ENCODE measurements at places on chromosomes 11 and 22.

- no peak overlapping the region for H3K4me3 ChIP-seq
- DNase-seq = no peak
- H3K36me3 ChIP-seq = no peaks in the 10 kb centered on the region
- H3K27me3 ChIP-seq = no peaks in the 10 kb centered on the region
- no peak overlapping the region for H3K27ac ChIP-seq
Measured at GRCh38 chr22:22458896-22459588, 49.5 kb downstream of the ZNF280B start.

- no peaks in the 10 kb centered on the region for H3K36me3 ChIP-seq
- peaks cover 4% of the 10 kb centered on the region for H3K4me1 ChIP-seq
- H3K27ac ChIP-seq = no peak overlapping the region
- H3K4me3 ChIP-seq = no peak overlapping the region
- no peak for DNase-seq
Measured at GRCh38 chr22:30492144-30492543, 13.4 kb downstream of the SEC14L4 start.

DNA sequence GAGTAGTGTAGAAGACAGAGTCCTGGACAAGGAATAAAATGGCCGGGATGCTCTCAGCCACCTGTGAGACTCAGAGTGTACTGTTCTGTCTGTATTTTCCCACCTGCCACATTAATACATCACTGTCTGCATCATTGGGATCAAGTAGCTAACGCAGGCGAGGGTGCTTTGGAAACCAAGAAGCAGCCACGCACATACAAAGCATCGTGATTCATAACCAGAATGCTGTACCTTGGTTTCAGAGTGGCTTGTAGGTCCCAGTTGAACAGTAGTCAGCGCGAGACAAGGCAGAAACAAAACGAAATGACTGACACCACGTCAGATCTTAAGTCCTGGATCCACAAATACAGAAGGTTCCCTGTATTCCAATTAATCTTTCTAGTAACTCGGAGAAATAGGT, 198.3 kb downstream of the GRIK4 start:
- peaks cover 45% of the 10 kb centered on the region for H3K4me1 ChIP-seq
- no peaks in the 10 kb centered on the region for H3K27me3 ChIP-seq

DNA sequence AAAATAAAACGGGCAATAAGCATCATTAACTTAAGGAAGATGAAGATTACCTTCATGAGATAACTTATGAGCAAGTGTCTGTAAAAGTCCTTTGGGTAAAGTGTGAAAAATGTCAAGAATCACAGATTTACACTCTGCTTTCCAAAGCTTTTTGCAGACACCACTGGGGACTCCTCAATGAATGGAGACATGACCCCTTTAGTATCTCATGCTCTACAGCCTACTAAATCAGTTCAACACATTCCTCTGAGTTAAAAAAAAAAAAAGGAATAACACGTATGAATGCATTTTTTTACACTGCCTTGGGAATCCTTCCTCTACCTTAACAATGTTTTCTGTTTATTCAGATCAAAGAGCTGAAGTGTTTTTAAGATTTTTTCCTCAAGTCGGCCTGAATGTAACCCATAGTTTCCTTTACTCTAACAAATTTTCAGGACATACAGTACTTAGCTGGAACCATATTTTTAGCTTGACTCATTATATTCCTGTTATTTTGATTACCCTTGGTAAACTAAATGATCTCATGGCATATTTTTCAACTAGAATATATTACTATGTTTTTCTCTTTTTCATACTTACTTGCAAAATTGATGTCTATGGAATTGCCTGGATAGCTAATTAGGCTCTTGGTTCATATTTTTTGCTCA, 25.9 kb upstream of the RAB30 start:
- H3K27ac ChIP-seq = no peak overlapping the region
- H3K4me3 ChIP-seq = no peak overlapping the region
- no peaks in the 10 kb centered on the region for H3K27me3 ChIP-seq
- DNase-seq = no peak
- no peaks in the 10 kb centered on the region for H3K36me3 ChIP-seq

DNA sequence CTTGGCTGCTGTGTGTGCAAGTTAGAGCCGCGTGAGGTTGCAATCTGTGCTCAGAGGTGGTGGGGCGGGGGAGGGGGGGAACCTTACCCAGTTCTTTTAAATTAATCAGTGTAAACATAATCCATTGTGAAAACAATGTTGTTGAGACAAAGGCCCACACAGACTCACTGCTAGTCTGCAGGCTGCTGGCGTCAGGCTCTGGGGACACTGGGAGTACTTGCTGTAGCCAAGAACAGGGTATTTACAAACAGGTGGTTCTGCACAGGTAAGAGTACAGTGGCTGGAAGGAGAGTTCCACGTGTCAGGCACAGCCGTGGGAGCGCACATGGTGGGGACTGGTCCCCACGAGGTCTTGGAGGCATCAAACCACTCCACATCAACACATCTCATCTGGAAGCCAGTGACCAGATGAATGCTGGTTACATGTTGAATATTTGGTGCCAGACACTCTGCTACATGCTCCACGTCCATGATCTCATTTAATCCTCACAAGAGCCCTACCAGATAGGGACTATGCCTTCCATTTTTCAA, 27.4 kb downstream of the SCUBE1 start:
- H3K27ac ChIP-seq = no peak overlapping the region
- no peak overlapping the region for H3K4me3 ChIP-seq
- H3K36me3 ChIP-seq = no peaks in the 10 kb centered on the region
- peaks cover 1% of the 10 kb centered on the region for H3K27me3 ChIP-seq
- no peak for DNase-seq
- peaks cover 6% of the 10 kb centered on the region for H3K4me1 ChIP-seq

GRCh38 chr11:68269414-68270081, 2.2 kb downstream of the C11orf24 start:
- peak overlapping the region; percentile 92 for H3K27ac ChIP-seq
- DNase-seq = peak; percentile 57
- peaks cover 54% of the 10 kb centered on the region for H3K4me1 ChIP-seq
- H3K36me3 ChIP-seq = peaks cover 8% of the 10 kb centered on the region
- no peaks in the 10 kb centered on the region for H3K27me3 ChIP-seq

GRCh38 chr11:86192519-86193257, 51.9 kb upstream of the EED start:
- no peaks in the 10 kb centered on the region for H3K36me3 ChIP-seq
- no peak overlapping the region for H3K27ac ChIP-seq
- H3K4me1 ChIP-seq = peaks cover 9% of the 10 kb centered on the region
- DNase-seq = no peak
- H3K4me3 ChIP-seq = no peak overlapping the region

- H3K36me3 ChIP-seq = no peaks in the 10 kb centered on the region
- peaks cover 12% of the 10 kb centered on the region for H3K27me3 ChIP-seq
- H3K4me3 ChIP-seq = no peak overlapping the region
Measured at GRCh38 chr22:49626361-49627216, 201.1 kb downstream of the BRD1 start.

- no peaks in the 10 kb centered on the region for H3K4me1 ChIP-seq
- H3K4me3 ChIP-seq = no peak overlapping the region
- H3K27ac ChIP-seq = no peak overlapping the region
- H3K36me3 ChIP-seq = no peaks in the 10 kb centered on the region
- H3K27me3 ChIP-seq = peaks cover 2% of the 10 kb centered on the region
Measured at GRCh38 chr22:48045369-48045768, 1282.9 kb downstream of the TBC1D22A start.

- DNase-seq = no peak
- no peaks in the 10 kb centered on the region for H3K27me3 ChIP-seq
- H3K27ac ChIP-seq = no peak overlapping the region
- no peaks in the 10 kb centered on the region for H3K4me1 ChIP-seq
Measured at GRCh38 chr11:29627541-29627940, 389.3 kb downstream of the KCNA4 start.

- peaks cover 18% of the 10 kb centered on the region for H3K4me1 ChIP-seq
- H3K36me3 ChIP-seq = no peaks in the 10 kb centered on the region
- no peak overlapping the region for H3K4me3 ChIP-seq
- no peak overlapping the region for H3K27ac ChIP-seq
Measured at GRCh38 chr11:124791626-124792341, 8.4 kb downstream of the MSANTD2 start.

DNA sequence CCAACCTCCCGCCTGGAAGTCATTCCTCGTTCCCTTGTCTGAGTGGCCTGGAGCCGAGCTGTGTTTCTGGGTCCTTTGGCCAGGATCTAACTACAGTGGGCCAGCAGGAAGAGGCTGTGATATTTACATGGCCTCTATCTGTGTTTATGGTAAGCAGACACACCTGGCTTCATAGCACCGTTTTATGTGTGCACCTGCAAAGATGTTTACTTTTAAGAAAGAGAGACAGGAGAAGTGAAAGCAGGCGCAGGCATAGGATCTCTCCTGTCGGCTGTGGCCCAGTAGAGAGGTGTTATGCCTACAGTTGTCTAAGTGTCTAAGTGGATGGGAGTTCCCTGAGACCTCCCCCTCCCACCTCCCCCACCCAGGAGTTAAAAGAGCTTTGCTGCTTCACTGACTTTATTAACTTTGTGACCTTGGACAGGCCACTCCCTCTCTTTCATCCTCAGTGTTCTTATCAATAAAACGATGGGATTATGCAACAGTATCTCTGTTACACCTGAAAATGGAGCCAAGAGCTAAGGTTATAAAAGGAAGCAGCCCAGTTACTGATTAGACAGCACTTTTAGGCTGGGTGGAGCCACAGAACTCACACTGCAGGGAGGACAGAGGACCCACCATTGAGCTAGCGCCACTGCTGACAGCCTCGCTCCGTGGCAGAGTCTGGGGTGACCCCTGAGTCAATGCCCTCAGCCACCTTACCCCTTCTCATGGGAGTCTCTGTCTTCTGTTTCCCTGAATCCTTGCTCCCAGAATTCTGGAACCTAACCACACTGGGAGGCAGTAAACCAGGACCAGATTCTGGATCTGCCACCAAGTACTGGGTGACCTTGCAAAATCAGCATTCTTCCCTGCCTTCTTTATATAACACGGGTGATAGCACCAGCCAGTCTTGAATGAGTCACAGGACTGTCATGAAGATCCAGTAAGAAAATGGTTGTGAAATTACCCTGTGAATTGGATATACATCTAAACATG, 22.0 kb downstream of the ST14 start:
- peak overlapping the region; percentile 97 for H3K27ac ChIP-seq
- no peaks in the 10 kb centered on the region for H3K27me3 ChIP-seq
- H3K36me3 ChIP-seq = no peaks in the 10 kb centered on the region

- H3K36me3 ChIP-seq = no peaks in the 10 kb centered on the region
- no peaks in the 10 kb centered on the region for H3K27me3 ChIP-seq
Measured at GRCh38 chr11:79122759-79123158, 318.1 kb downstream of the TENM4 start.

DNA sequence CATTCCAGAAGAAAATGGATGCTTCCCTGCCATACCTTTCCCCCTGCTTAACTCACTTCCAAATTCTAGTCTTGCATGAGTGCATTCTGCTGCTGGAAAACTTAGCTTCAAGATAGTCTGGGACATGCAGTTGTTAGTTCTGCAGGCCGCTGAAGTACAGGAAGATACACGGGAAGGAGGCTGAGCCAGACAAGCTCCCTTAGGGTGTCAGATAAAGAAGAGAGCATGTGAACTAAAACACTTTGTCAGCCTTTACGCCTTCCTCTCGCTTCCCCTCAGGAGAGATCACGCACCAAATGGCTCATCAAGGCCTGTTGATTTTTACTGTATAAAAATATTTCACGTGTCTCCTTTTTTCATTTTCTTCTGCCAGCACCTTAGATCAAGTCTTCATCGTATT, 420.7 kb downstream of the INSC start:
- H3K27ac ChIP-seq = no peak overlapping the region
- no peaks in the 10 kb centered on the region for H3K4me1 ChIP-seq
- H3K4me3 ChIP-seq = no peak overlapping the region
- H3K27me3 ChIP-seq = no peaks in the 10 kb centered on the region
- no peak for DNase-seq
- H3K36me3 ChIP-seq = no peaks in the 10 kb centered on the region

- DNase-seq = no peak
- H3K4me1 ChIP-seq = peaks cover 41% of the 10 kb centered on the region
- no peaks in the 10 kb centered on the region for H3K36me3 ChIP-seq
Measured at GRCh38 chr11:121291896-121292494, 576 bp upstream of the SC5D start.

- no peak overlapping the region for H3K27ac ChIP-seq
- no peak for DNase-seq
- H3K36me3 ChIP-seq = no peaks in the 10 kb centered on the region
- H3K4me1 ChIP-seq = peaks cover 25% of the 10 kb centered on the region
Measured at GRCh38 chr22:50134481-50134880, 36.0 kb upstream of the PANX2 start.

DNA sequence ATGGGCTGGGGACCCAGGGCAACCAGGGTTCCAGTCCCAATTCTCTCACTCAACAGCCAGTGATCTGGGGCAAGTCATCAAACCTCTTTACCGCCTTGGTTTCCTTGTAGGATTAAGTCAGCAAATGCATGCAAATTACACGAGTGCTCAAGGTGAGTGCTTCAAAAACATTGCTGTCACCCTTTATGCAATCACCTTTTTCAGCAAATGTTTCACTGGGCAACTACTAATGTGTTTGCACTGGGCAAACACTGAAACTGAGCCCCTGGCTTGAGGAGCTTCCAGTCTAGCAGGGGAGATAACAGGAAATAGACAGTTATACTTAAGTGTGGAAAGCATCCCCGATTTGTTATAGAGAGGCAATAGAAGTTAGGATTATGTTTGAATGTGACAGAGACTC, 37.7 kb upstream of the DMC1 start:
- no peak overlapping the region for H3K27ac ChIP-seq
- no peaks in the 10 kb centered on the region for H3K27me3 ChIP-seq
- peak; percentile 56 for DNase-seq
- H3K4me3 ChIP-seq = no peak overlapping the region

GRCh38 chr11:13280092-13280722, 2.6 kb downstream of the BMAL1 start:
- no peak overlapping the region for H3K27ac ChIP-seq
- H3K4me3 ChIP-seq = no peak overlapping the region
- peaks cover 37% of the 10 kb centered on the region for H3K27me3 ChIP-seq
- DNase-seq = no peak

DNA sequence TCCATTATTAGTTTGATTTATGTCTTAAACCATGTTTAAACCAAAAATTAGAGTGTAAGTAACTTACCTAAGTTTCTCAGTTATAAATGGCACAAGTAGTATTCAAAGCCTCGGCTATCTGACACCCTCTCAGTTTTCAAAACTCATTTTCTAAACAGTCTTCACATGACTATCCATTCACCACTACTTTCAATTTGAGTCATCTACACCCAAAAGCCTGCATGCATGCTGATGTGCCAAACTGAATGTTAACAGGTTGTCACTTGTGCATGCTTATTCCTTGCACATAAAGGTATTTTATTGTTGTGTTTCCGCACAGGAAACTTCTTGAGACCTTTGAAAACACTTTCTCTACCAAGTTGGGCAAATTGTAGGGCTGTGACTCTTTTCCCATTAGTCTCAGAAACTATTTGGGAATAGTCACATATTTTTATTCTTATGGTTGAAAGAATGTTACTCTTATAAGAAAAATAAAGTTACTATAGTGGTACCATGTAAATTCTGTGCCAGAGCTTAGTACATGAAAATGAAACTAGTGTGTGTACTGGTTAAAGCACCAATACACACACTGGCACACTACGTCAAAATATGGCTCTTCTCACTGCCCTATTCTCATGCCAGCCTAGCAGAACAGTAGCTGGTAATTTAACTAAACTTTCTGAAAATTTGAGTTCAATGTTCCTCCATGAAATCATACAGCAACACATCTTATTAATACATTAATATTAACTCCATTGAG, 2.2 kb upstream of the OR51E2 start:
- peaks cover 4% of the 10 kb centered on the region for H3K27me3 ChIP-seq
- H3K36me3 ChIP-seq = no peaks in the 10 kb centered on the region
- no peak for DNase-seq
- no peak overlapping the region for H3K4me3 ChIP-seq
- H3K27ac ChIP-seq = no peak overlapping the region
- H3K4me1 ChIP-seq = no peaks in the 10 kb centered on the region

All from HepG2 (cell line).